Stimulated activated naive B cell treated with anti-CD40 and anti-IgM and Interleukin-4, amounts not matched to agents 10 μg/mL and 1 μg/mL and 100 μg/mL, for 72 hours (primary cell): ENCODE measurements at places on chromosomes 16 and 17.

GRCh38 chr16:1059310-1059709 is 13.2 kb upstream of the SSTR5 start:
- peaks cover 33% of the 10 kb centered on the region for H3K27me3 ChIP-seq

DNA sequence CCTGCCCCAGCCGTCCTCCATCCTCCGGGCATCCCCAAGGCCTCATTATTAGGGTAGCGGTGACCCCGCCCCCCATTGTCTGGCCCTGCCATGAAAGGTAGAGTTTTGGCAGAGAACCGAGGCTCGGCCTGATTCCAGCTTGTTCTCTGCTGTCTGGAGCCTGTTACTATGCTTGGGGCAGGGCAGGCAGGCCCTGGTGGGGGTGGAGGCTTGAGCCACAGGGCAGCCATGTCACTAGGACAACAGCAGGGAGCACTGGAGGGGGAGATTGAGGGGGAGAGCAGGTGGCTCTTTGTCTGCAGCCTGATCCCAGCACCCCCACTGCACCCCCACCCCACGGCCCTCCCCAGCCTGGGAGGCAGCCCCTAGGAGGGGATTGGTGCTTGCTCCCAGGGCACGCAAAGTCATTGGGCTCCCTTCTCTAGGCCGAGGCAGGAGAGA is 15.4 kb downstream of the RHBDL3 start:
- peaks cover 35% of the 10 kb centered on the region for H3K27me3 ChIP-seq
- H3K4me3 ChIP-seq = no peak overlapping the region
- peaks cover 22% of the 10 kb centered on the region for H3K4me1 ChIP-seq
- H3K36me3 ChIP-seq = no peaks in the 10 kb centered on the region
- no peak for DNase-seq

- peak overlapping the region; percentile 89 for H3K4me3 ChIP-seq
- DNase-seq = no peak
- H3K4me1 ChIP-seq = peaks cover 7% of the 10 kb centered on the region
- peaks cover 4% of the 10 kb centered on the region for H3K36me3 ChIP-seq
- peak overlapping the region; percentile 94 for H3K27ac ChIP-seq
Measured at GRCh38 chr17:80036715-80037477, 454 bp downstream of the CCDC40 start.

DNA sequence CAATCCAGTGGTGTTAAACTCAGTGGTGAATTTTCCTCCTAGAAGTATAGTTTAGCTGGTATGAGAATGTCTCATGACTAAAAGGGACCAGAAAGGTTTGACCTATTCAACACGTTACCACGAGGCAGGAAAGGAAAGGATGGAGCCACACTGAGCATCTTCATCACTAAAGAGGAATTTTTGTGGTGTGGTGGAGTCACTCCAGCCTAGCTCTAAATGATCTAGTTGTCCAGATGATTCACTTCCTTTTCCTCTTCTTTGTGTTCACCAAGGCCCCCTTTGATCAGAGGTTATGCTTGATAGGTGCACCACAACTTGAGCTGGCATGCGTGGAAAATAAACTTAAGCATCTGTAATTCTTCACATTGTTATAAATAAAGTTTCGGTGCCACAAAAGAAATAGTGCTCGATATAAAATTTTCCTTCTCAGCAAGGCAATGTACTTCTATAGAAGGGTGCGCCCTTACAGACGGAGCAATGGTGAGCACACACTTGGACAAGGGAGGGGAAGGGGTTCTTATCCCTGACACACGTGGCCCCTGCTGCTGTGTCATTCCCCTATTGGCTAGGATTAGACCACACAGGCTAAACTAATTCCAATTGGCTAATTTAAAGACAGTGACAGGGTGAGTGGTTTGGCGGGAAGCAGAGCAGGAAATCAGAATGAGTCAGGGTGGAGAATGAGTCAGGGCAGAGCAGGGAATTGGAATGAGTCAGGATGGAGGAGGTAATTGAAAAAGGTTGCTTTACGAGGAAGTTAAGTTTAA is 254.6 kb downstream of the HS3ST3A1 start:
- no peaks in the 10 kb centered on the region for H3K4me1 ChIP-seq
- no peaks in the 10 kb centered on the region for H3K36me3 ChIP-seq
- H3K27me3 ChIP-seq = no peaks in the 10 kb centered on the region
- no peak overlapping the region for H3K4me3 ChIP-seq

DNA sequence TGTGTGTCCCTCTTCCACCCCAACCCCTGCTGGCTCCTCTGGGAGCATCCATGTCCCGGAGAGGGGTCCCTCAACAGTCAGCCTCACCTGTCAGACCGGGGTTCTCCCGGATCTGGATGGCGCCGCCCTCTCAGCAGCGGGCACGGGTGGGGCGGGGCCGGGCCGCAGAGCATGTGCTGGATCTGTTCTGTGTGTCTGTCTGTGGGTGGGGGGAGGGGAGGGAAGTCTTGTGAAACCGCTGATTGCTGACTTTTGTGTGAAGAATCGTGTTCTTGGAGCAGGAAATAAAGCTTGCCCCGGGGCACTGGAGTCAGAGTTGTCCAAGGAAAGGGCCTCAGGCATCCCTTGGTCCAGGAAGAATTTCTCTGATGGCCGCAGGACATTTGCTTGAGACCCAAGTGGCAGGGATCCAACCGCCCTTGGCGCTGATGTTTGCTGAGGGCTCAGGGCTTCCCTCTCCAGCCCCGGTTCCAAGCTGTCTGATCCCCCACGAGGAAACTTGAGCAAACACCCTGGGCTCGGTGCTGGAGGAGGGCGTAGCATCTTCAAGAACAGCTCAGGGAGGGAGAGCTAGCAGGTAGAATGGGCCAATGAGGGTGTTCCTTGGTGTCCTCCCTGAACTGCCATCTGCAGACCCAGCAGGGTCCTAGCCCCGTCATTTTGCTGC is 4.5 kb downstream of the NXPH3 start:
- H3K27me3 ChIP-seq = peaks cover 36% of the 10 kb centered on the region
- no peak overlapping the region for H3K4me3 ChIP-seq
- H3K27ac ChIP-seq = no peak overlapping the region
- peaks cover 40% of the 10 kb centered on the region for H3K4me1 ChIP-seq
- peaks cover 17% of the 10 kb centered on the region for H3K36me3 ChIP-seq

DNA sequence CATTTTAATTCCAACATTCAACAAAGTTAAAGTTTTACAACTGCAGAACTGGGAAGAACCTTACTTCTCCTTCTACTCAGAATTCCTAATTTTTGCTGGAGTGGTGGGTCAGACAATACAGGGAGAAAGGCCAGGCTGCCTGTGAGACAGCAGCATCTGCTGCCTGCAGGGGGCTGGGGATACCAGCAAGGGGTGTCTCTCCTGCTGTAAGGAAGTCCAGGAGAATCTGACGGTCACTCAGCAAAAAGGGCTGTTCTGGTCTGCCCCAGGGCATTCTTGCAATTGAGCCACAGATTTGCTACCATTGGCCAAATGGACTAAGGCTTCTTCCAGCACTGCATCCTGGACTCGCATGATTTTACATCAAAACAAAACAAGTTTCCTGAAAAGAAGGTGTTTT is 426.6 kb upstream of the CDH11 start:
- H3K27me3 ChIP-seq = no peaks in the 10 kb centered on the region
- no peak overlapping the region for H3K27ac ChIP-seq
- no peaks in the 10 kb centered on the region for H3K4me1 ChIP-seq
- no peak overlapping the region for H3K4me3 ChIP-seq

DNA sequence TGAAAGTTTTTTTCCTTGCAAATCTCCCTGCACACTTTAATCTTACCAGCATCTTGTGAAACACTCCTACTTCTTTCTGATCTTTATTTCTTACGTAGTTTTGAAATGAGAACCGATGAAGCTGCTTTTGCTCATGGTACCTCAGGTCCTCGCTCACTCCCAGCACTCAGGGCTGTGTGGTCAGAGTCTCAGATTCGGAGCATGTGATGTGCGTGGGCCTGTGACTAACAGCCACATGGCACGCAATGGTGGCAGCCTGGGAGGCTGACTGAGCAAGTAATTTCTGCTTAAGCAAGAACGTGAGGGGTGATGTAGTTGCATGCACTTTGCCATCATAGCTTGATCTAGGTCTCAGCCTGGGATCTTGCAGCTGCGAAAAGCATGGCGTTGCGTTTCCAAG is 624.3 kb downstream of the MAF start:
- no peak overlapping the region for H3K27ac ChIP-seq
- no peak overlapping the region for H3K4me3 ChIP-seq
- H3K36me3 ChIP-seq = peaks cover 9% of the 10 kb centered on the region
- H3K4me1 ChIP-seq = peaks cover 12% of the 10 kb centered on the region
- DNase-seq = no peak

DNA sequence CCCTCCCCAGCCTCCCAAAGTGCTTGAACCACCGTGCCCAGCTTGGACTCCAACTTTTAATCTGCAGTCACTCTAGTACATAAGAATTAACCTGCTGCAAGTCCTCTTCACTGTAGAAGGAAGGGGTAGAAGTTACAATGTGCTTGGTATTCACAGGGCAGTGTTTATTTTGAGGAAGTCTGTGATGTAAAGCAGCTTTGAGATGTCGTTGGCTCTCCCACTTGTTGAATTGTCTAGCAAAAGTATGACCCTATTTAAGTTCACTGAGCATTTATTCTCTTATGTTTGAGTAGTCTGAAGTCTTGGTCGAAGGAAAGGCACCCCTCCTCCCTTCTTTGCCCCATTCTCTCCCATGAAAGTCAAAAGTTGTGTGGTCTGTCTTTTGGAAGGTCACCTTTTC is 28.2 kb downstream of the SF3B3 start:
- H3K4me3 ChIP-seq = no peak overlapping the region
- no peaks in the 10 kb centered on the region for H3K27me3 ChIP-seq
- H3K27ac ChIP-seq = no peak overlapping the region
- peaks cover 13% of the 10 kb centered on the region for H3K4me1 ChIP-seq

DNA sequence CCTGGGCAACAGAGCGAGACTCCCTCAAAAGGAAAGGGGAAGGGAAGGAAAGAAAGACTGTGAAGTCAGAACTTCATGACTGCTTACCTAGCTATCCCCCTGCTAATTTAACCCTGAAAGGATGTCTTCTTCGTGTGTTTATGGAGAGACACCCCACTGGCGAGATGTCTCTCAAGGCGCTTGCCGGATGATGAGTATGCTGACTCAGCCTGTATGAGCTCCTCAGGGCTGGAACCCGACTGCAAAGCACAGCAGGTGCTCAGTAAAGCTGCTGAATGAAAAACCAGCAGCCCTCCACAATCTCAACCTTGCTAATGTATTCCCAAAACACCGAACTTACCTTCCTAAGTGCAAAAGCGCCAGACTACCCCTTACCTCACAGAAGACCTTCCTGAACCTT is 2.3 kb downstream of the ANKFY1 start:
- H3K36me3 ChIP-seq = peaks cover 53% of the 10 kb centered on the region
- no peaks in the 10 kb centered on the region for H3K27me3 ChIP-seq
- H3K27ac ChIP-seq = no peak overlapping the region
- peaks cover 62% of the 10 kb centered on the region for H3K4me1 ChIP-seq
- no peak for DNase-seq

DNA sequence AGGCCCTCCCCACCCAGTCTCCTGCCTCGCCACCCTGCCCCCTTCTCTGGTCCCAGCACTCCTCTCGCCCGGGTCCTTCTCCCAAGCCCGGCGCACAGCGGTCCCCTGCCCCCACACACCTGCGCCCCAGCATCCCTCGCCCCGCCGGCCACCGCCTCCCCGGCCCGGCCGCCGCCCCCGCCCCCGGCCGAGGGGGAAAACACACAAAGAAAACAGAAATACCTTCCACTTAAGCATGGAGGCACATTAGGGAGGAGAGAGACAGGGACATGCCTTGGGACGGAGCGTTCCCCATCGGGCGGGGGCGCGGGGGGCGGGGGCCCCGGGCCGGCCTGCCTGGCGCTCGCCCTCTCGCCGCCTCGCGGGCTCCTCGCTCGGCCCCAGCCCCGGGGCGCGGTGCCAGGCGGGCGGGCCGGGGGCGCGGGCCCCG is 326 bp downstream of the SRCIN1 start:
- H3K36me3 ChIP-seq = no peaks in the 10 kb centered on the region
- no peak overlapping the region for H3K27ac ChIP-seq
- DNase-seq = no peak
- peaks cover 35% of the 10 kb centered on the region for H3K4me1 ChIP-seq

GRCh38 chr17:75549246-75550138 is 24.0 kb downstream of the LLGL2 start:
- H3K4me3 ChIP-seq = no peak overlapping the region
- no peaks in the 10 kb centered on the region for H3K4me1 ChIP-seq
- H3K27ac ChIP-seq = no peak overlapping the region
- no peak for DNase-seq
- H3K27me3 ChIP-seq = no peaks in the 10 kb centered on the region

DNA sequence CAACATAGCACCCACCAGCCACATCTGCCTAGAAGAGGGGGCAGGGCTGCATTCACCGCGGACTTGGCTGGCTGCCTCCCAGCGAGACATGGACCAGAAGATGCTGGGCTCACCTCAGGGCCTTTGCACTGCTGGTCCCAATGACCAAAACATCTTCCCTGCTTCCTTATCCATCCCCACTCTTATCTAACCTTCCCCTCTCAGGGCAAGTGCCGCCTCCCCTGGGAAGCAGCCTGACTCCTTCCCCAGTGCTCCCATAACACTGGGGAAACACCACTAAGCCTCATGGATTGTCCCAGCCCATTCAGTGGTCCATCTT is 5.7 kb downstream of the TMC6 start:
- H3K27me3 ChIP-seq = no peaks in the 10 kb centered on the region
- peak overlapping the region; percentile 98 for H3K27ac ChIP-seq
- H3K36me3 ChIP-seq = peaks cover 84% of the 10 kb centered on the region
- peak overlapping the region; percentile 81 for H3K4me3 ChIP-seq
- H3K4me1 ChIP-seq = peaks cover 68% of the 10 kb centered on the region

- H3K36me3 ChIP-seq = peaks cover 7% of the 10 kb centered on the region
- H3K27ac ChIP-seq = no peak overlapping the region
- H3K27me3 ChIP-seq = no peaks in the 10 kb centered on the region
- no peak for DNase-seq
- peaks cover 6% of the 10 kb centered on the region for H3K4me1 ChIP-seq
- H3K4me3 ChIP-seq = no peak overlapping the region
Measured at GRCh38 chr16:1823821-1824220, 2.8 kb downstream of the HAGH start.

DNA sequence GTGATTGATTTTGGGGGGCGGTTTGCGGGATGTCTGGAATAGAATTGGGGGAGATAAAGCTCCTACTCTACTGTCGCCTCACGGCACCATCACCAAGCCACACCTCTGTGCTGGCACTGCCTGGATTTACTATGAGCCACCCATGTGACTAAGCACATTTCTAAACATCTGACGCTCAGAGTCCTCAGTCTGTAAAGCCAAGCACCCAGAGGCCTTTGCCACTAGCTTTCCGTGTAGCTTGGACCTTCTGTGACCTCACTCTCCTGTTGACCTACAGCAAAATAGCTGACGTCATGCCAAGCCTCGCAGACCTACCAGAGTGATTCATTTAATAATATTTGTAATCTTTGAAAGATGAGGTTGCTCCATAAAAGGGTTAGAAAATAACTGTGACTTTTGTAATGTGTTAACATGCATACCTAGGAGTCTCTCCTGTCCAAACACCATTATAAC is 38.5 kb upstream of the MYOCD start:
- peaks cover 7% of the 10 kb centered on the region for H3K27me3 ChIP-seq
- H3K4me3 ChIP-seq = no peak overlapping the region
- H3K36me3 ChIP-seq = no peaks in the 10 kb centered on the region
- no peak overlapping the region for H3K27ac ChIP-seq

DNA sequence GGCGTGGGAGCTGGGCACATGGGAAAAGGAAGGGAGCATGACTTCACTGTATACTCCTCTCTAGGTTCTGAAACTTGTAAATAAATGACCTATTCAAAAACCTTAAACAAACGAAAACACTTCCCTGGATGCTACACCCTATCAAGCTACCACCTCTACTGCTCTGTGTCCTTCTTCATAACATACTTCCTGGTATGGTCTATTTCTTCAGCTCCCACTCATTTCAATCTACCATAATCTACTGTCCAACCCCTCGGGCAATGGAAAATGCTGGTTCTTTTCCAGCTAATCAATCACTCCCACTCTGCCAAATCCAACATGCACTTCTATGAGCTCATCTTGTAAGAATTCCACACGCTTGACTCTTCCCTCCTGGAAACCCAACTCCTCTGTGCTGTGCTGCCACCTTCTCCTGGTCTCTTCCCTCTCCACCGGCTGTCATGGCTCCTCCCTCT is 42.4 kb downstream of the AMFR start:
- H3K4me3 ChIP-seq = no peak overlapping the region
- no peak for DNase-seq
- peaks cover 81% of the 10 kb centered on the region for H3K36me3 ChIP-seq
- no peaks in the 10 kb centered on the region for H3K4me1 ChIP-seq
- H3K27me3 ChIP-seq = no peaks in the 10 kb centered on the region
- no peak overlapping the region for H3K27ac ChIP-seq
